ENCODE measurements at places on chromosomes 5 and 9. TPM values are rescaled to one million over a fixed set of nuclear protein-coding genes. Genes with fewer than 3 reads are reported as not detected.

LRSAM1 gene
- polyA plus RNA-seq, result 6.8 TPM

TRAF2 gene
- 24.7 TPM for polyA plus RNA-seq

FST gene
- polyA plus RNA-seq, result 8.9 TPM

PCDHAC1 gene
- 0.81 TPM for polyA plus RNA-seq

LHFPL2 gene
- polyA plus RNA-seq, result 27.3 TPM

SLC25A2 gene
- polyA plus RNA-seq, result not detected

NUTM2F gene
- polyA plus RNA-seq, result not detected

SLC36A1 gene
- polyA plus RNA-seq, result 3.0 TPM

ARL14EPL gene
- 0.10 TPM for polyA plus RNA-seq

KIF12 gene
- 0.56 TPM for polyA plus RNA-seq

CPLANE1 gene
- 11.9 TPM for polyA plus RNA-seq

AQP3 gene
- polyA plus RNA-seq, result 2.5 TPM

MOB3B gene
- 1.3 TPM for polyA plus RNA-seq

OR1J2 gene
- polyA plus RNA-seq, result not detected

PHF24 gene
- 0.16 TPM for polyA plus RNA-seq

GDF9 gene
- 1.0 TPM for polyA plus RNA-seq

SFXN1 gene
- 10.1 TPM for polyA plus RNA-seq

CXCL14 gene
- polyA plus RNA-seq, result 7.6 TPM

RGS7BP gene
- polyA plus RNA-seq, result 1.9 TPM

CDH12 gene
- 0.80 TPM for polyA plus RNA-seq
